ENCODE measurements at places on chromosomes 11 and 22. TPM values are rescaled to one million over a fixed set of nuclear protein-coding genes. Genes with fewer than 3 reads are reported as not detected.
A peak's percentile ranks its signal among the peaks of the same experiment; 100 is the strongest.

RAB1B gene
- 150 TPM for total RNA-seq

CRYAB gene
- 35.5 TPM for total RNA-seq

OR5I1 gene
- total RNA-seq: not detected

HSPB2 gene
- 0.34 TPM for total RNA-seq

MS4A7 gene
- total RNA-seq: not detected

OR2D2 gene
- total RNA-seq: not detected

ANO5 gene
- total RNA-seq: not detected

DCDC1 gene
- total RNA-seq: not detected

KDM4E gene
- total RNA-seq: not detected

CHADL gene
- not detected for total RNA-seq

DNA sequence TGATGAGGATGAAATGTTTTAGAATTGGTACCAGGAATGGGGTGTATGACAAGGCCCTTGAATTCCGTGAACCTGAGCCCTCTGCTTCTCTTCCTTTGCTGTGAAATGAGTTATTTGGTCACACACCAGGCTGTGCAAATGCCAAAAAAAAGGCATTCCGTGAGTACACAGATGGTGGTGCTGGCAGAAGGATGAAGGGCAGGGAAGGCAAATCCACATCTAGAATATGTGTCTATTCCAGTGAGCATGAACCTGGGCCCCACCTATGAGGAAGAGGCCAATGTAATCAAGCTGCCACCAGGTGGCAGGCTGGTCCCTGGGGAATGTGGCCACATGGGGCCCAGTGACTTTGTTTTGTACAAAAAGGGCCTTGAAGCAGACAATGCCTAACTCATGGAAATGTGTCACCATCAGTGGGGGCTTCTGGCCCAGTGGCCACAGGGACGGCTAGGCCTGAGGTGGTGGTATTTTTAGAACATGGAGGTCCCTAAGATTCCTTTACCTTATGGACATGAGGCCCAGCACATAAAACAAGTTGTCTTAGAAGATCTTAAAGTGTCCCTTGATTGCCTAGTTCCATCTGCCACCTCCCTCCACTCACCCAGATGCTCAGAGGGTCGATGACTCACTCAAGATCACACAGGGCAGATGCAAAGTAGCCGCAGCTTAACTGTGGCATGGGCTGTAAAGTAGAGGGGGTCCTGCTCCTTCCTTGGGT, 3.9 kb upstream of the RNF215 start:
- no peak for DNase-seq

GRCh38 chr11:58924230-58924629, 15.1 kb upstream of the GLYATL1 start:
- DNase-seq: no peak

GRCh38 chr22:19874307-19875060, 19.8 kb upstream of the GNB1L start:
- no peak for DNase-seq

GRCh38 chr11:94224078-94224477, 80.3 kb upstream of the IZUMO1R start:
- DNase-seq: no peak

- DNase-seq: no peak
Measured at GRCh38 chr22:20414059-20414440, 20.1 kb downstream of the ZNF74 start.

- no peak for DNase-seq
Measured at GRCh38 chr11:46916286-46917108, 1.9 kb downstream of the LRP4 start.

GRCh38 chr22:34019190-34019845, 99.0 kb upstream of the LARGE1 start:
- no peak for DNase-seq

- no peak for DNase-seq
Measured at GRCh38 chr11:27926981-27927481, 180.9 kb downstream of the KIF18A start.

DNA sequence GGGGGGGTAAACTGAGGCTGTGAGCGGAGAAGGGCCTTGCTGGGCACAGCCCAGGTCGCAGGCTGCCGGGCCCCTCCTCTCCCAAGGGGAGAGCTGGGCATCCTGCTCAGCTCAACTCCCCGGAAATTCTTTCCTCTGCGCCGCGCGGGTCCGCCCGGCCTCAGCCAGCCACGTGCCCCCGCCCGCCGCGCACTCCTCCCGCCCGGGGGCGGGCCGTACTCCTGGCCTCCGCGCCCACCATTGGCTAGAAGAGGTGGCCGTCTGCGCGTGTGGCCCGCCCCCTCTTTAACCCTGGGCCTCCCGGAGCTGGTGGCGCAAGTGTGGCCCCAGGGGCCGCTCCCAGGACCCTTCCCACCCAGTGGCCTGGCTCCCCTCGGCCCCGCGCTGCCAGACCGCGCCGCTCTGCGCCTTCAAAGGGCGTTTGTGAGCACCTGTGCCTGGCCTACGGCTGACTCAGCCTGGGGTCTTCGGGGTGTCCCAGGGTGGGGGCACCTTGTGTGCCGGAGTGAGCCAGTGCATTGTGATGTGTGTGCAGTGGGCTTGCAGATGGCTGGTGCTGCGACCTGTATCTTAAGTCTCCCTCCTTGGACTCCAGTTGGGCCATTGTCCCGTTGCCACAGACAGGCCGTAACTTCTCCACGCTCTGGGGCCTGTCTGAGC, 2.0 kb downstream of the MRGPRF start:
- DNase-seq: peak; percentile 85

DNA sequence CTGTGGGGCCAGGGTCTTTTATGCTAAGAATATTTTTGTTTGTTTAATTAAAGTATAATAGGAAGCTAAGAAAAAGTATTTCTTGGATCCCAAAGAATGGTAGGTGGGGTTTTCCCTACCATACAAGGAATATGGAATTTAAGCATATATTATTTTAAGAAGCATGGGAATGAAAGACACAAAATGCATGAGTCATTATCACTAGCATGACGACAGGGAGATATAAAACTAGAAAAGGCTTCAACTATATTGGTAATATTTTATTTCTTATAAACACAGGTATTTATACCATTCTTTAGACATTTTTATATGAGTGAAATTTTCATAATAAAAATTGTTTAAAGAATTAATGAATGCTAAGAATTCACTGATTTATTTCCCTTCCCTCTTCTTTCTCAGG, 39.3 kb upstream of the SOX6 start:
- DNase-seq: no peak

- no peak for DNase-seq
Measured at GRCh38 chr11:79150320-79150719, 290.5 kb downstream of the TENM4 start.

GRCh38 chr22:17698948-17699347, 60.4 kb downstream of the BCL2L13 start:
- DNase-seq: no peak

- no peak for DNase-seq
Measured at GRCh38 chr22:22802339-22802970, 85.2 kb upstream of the IGLL5 start.

GRCh38 chr11:118660681-118661424, 18.6 kb downstream of the TREH start:
- DNase-seq: no peak

DNA sequence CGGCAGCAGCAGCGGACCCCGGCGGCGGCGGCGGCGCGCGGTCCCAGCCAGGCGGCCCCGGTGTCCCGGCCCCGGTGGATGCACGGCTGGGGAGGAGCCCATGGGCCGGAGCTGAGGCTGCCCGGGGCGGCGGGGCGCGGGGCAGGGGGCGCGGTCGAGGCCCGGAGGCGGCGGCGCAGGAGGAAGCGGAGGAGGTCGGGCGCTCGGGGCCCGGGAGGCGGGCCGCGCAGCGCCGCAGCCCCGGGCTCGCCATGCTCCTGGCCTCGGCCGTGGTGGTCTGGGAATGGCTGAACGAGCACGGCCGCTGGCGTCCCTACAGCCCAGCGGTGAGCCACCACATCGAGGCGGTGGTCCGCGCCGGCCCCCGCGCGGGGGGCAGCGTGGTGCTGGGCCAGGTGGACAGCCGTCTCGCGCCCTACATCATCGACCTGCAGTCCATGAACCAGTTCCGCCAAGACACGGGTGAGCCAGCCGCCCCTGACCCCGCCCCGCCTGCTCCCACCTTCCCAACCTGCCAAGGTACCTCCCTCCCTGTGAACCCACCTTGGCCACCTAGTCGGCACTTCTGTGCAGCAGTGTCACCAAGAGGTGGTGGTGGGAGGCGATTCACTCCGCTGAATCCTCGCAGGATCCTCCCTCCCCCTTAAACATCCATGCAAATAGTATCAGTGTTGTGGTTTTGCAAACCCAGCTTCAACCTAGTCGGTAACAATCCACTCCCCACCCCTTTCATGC, 580 bp downstream of the DTX4 start:
- no peak for DNase-seq

- no peak for DNase-seq
Measured at GRCh38 chr22:33221568-33221967, 163.4 kb upstream of the SYN3 start.

DNA sequence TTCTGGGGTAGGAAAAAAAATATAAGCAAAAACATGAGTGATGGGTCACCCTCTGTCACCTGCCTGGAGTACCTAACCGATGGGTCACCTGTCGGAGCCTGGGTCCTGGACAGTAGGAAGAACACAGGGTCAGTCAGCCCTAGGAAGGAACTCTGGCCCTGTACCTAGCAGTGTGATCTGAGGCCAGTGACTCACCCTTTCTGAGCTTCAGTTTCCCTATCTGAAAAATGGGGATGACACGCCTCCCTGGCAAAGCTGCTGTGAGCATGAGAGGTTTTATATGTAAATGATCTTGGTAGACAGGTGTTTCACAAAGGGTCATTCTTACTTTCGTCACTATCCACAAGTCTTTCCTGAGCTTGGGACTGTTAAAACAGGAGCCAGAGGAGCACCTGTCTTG, 182.0 kb downstream of the ST3GAL4 start:
- no peak for DNase-seq

GRCh38 chr11:32172041-32172847, 81.4 kb downstream of the RCN1 start:
- DNase-seq: no peak

GRCh38 chr22:46728470-46728869, 9.6 kb downstream of the CERK start:
- DNase-seq: no peak

DNA sequence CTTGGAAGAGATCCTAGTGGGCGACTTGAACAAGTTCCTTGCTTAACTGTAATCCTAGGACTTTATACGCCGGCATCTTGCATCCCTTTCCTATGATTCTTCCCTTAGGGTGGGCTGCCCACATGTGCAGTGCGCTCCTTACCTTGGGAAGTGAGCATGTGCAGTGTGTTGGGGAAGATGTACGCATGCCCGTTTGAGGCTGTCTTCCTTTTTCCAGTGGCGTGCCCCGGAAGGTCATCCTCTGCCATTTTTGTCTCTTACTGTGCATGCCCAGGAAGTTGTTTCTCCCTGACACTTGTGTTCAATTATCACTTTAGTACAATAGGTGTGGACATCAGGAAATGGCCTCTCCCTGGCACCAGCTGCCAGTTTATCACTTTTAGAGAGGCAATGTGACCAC, 936.5 kb downstream of the TBC1D22A start:
- DNase-seq: peak; percentile 36

- no peak for DNase-seq
Measured at GRCh38 chr22:49548356-49549202, 279.1 kb downstream of the BRD1 start.

GRCh38 chr11:126518071-126518971, 162.8 kb downstream of the ST3GAL4 start:
- no peak for DNase-seq

- no peak for DNase-seq
Measured at GRCh38 chr11:110428956-110429730, 605 bp upstream of the FDX1 start.

Data from osteocyte (in vitro differentiated cells).